Activated CD8-positive, alpha-beta T cell treated with anti-CD3 and anti-CD28 coated beads for 36 hours (primary cell): ENCODE measurements at places on chromosomes 1 and 21. TPM values are rescaled to one million over a fixed set of nuclear protein-coding genes. Genes with fewer than 3 reads are reported as not detected.

DNA sequence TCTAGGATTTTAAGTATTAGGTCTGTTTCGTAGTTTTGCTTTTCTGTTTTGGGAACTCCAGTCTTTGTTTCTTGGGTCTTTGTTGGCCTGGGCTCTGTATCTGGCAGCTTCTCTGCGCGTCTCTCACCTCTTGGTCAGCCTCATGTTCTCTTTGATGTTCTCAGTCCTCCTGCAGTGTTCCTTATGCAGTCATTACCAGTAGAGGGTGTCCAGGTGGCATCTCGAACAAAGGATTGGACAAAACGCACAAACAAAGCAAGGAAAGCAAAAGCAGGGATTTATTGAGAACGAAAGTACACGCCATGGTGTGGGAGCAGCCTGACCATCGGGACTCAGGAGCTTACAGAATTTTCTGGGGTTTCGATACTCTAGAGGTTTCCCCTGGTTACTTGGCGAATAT is 133.7 kb upstream of the COL6A1 start:
- no peak overlapping the region for H3K4me3 ChIP-seq
- no peak overlapping the region for H3K27ac ChIP-seq
- DNase-seq, result no peak
- peaks cover 10% of the 10 kb centered on the region for H3K27me3 ChIP-seq
- no peaks in the 10 kb centered on the region for H3K36me3 ChIP-seq

DNA sequence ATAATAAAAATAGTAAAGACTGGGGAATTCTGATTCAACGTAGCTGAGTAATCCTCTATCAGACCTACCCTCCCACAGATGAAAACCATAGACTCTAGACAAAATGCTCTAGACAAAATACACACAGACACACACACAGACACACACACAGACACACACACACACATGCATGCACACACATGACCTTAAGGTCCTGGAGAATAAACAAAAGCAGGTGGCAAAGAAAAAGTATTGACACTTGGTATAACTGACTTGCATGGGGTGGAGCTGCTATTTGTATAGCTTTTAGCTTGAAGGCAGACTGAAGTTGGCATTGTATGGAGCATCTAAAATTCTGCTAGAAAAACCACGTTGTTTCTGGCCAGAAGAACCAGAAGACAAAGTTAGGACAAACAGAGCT is 29.3 kb downstream of the C1orf141 start:
- H3K4me1 ChIP-seq, result no peaks in the 10 kb centered on the region
- peaks cover 1% of the 10 kb centered on the region for H3K27me3 ChIP-seq

DNA sequence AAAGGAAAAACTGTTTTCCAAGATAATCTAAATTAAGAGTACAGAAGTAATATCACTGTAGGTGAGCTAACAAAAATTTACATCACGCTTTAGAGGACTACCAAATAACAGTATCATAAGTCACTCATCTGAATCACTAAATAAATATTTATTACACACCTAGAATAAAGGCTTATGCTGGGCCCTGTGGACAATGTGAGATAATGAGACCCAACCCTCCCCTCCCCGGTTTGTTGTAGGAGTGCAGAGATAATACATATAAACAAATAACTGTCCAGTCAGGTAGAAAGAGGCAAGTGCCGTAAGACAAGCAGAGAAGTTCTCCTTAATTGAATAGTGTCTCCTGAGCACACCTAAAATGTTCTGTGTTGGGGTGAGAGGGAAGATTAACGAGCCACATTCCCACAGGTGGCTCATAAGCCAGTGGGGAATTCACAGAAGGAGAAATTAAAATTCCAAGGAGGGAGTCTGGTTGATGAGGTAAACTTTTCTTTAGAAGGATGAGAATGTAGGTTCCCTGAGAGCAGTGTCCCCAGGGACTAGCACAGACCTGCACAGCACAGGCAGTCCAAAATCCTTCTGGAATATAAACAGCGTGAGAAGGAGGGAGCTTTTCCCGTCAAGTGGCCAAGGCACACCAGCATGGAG is 241.4 kb downstream of the NFIA start:
- DNase-seq, result no peak
- H3K4me3 ChIP-seq, result no peak overlapping the region
- H3K27me3 ChIP-seq, result no peaks in the 10 kb centered on the region

TP53BP2 gene
- total RNA-seq, result 28.3 TPM

GRCh38 chr1:27521861-27522431 is 32.0 kb upstream of the WASF2 start:
- H3K27me3 ChIP-seq, result no peaks in the 10 kb centered on the region
- H3K36me3 ChIP-seq, result peaks cover 35% of the 10 kb centered on the region
- peaks cover 68% of the 10 kb centered on the region for H3K4me1 ChIP-seq
- H3K27ac ChIP-seq, result peak overlapping the region; percentile 96
- peak overlapping the region; percentile 97 for H3K4me3 ChIP-seq
- DNase-seq, result peak; percentile 49

- H3K4me1 ChIP-seq, result no peaks in the 10 kb centered on the region
- no peaks in the 10 kb centered on the region for H3K27me3 ChIP-seq
- H3K36me3 ChIP-seq, result no peaks in the 10 kb centered on the region
- no peak overlapping the region for H3K27ac ChIP-seq
- no peak overlapping the region for H3K4me3 ChIP-seq
These were observed 1044.9 kb downstream of the BRINP3 start for GRCh38 chr1:189432753-189433152.

ATP1A2 gene
- total RNA-seq, result not detected

SLC2A5 gene
- total RNA-seq, result not detected

DNA sequence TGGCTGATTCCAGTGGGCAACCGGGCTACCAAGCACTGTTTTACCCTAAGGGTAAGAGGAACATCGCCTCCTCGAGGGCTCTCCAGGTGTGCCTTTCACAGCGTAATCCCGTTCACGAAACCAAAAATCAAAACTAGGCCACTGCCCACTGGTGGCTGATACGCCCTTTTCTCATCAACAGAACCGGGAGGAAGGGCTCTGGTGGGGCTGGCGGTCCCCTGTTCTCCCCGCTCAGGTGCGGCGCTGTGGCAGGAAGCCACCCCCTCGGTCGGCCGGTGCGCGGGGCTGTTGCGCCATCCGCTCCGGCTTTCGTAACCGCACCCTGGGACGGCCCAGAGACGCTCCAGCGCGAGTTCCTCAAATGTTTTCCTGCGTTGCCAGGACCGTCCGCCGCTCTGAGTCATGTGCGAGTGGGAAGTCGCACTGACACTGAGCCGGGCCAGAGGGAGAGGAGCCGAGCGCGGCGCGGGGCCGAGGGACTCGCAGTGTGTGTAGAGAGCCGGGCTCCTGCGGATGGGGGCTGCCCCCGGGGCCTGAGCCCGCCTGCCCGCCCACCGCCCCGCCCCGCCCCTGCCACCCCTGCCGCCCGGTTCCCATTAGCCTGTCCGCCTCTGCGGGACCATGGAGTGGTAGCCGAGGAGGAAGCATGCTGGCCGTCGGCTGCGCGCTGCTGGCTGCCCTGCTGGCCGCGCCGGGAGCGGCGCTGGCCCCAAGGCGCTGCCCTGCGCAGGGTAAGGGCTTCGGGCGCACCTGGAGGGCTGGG is at the start of gene IL6R:
TSS of gene IL6R (plus strand) at position 360 of the 763 bp plus-strand sequence. CDS start at position 647, 287 bp downstream.
- no peaks in the 10 kb centered on the region for H3K27me3 ChIP-seq
- DNase-seq, result peak; percentile 74
- H3K27ac ChIP-seq, result peak within 1 kb of the TSS; percentile 78
- peak within 1 kb of the TSS; percentile 70 for H3K4me3 ChIP-seq
- no peaks in the 10 kb centered on the region for H3K36me3 ChIP-seq

TRPM2 gene
- 2.6 TPM for total RNA-seq

DNA sequence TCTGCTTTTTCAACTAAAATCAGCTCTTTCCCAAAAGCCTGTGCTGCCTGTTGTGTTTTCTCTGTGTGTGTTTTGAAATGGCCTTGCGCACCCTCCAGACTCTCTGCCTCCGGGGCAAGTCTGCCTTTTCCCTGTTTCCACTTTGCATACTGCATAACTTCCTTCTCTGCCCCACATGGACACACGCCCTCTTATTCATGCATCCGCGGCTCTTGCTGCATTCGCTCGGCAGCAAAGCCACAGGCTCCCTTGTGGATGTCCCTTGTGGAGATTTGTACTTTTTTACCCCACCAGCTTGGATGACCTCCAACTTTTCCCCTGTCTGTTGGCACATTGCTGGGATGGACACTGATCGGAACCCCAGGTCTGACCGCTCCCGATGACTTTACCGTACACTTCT is 147.6 kb downstream of the ADSS2 start:
- H3K27ac ChIP-seq, result no peak overlapping the region
- no peaks in the 10 kb centered on the region for H3K27me3 ChIP-seq
- H3K4me1 ChIP-seq, result peaks cover 4% of the 10 kb centered on the region
- H3K36me3 ChIP-seq, result no peaks in the 10 kb centered on the region
- DNase-seq, result no peak
- no peak overlapping the region for H3K4me3 ChIP-seq

PCP4 gene
- not detected for total RNA-seq

PTGER3 gene
- not detected for total RNA-seq

- no peak overlapping the region for H3K4me3 ChIP-seq
- H3K27me3 ChIP-seq, result no peaks in the 10 kb centered on the region
- H3K4me1 ChIP-seq, result no peaks in the 10 kb centered on the region
- H3K27ac ChIP-seq, result no peak overlapping the region
- H3K36me3 ChIP-seq, result no peaks in the 10 kb centered on the region
- no peak for DNase-seq
These were observed 261.5 kb downstream of the GPATCH2 start for GRCh38 chr1:217369271-217369981.

GRCh38 chr1:69739251-69739605 is 171.5 kb downstream of the LRRC7 start:
- H3K27me3 ChIP-seq, result no peaks in the 10 kb centered on the region
- no peak overlapping the region for H3K27ac ChIP-seq
- H3K4me1 ChIP-seq, result no peaks in the 10 kb centered on the region

FMOD gene
- 2.4 TPM for total RNA-seq

- DNase-seq, result no peak
- H3K4me1 ChIP-seq, result peaks cover 21% of the 10 kb centered on the region
- no peaks in the 10 kb centered on the region for H3K36me3 ChIP-seq
- peaks cover 50% of the 10 kb centered on the region for H3K27me3 ChIP-seq
- H3K4me3 ChIP-seq, result no peak overlapping the region
- no peak overlapping the region for H3K27ac ChIP-seq
These were observed 35.2 kb downstream of the TGFB2 start for GRCh38 chr1:218380125-218380977.

TGFB2 gene
- total RNA-seq, result not detected

- H3K4me3 ChIP-seq, result no peak overlapping the region
- H3K27me3 ChIP-seq, result no peaks in the 10 kb centered on the region
- no peaks in the 10 kb centered on the region for H3K4me1 ChIP-seq
- no peaks in the 10 kb centered on the region for H3K36me3 ChIP-seq
- no peak overlapping the region for H3K27ac ChIP-seq
These were observed 213.7 kb downstream of the PBX1 start for GRCh38 chr1:164772635-164773034.

C8B gene
- not detected for total RNA-seq

DNA sequence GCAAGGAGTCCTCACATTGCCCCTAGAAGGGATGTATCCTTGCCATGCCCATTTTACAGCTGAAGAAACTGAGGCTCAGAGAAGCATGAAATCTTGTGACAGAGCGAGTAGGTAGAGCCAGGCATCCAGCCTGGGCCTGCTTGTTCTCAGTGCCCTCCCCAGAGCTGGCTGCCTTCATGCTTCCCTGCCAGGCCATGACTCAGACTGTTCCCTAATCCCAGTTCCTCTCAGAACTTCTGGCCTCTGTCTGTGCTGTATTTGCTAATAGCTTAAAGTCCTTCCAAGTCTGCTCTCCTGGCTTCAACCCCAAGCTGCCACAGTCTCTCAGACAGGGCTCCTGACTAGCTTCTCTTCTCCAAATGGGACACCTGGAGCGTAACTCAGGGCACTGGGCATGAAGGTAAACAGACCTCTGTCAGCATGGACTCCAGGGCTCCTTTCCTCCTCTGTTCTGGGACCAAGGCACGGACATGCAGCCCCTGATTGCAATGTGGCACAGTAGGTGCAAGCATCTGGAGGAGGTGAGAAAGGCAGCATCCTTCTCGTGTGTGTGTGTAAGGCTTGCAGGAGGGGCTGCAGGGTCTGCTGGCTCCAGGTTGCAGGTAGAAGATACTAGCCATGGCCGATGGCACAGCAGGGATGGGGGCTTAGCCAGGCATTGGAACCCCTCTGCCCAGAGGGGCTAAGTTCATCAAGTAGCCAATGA is 122.7 kb downstream of the HMGB4 start:
- H3K27me3 ChIP-seq, result peaks cover 12% of the 10 kb centered on the region
- H3K4me1 ChIP-seq, result no peaks in the 10 kb centered on the region
- H3K36me3 ChIP-seq, result no peaks in the 10 kb centered on the region
- no peak for DNase-seq

GRCh38 chr1:165753934-165754333 is 14.7 kb downstream of the TMCO1 start:
- H3K27me3 ChIP-seq, result no peaks in the 10 kb centered on the region
- H3K27ac ChIP-seq, result no peak overlapping the region
- no peak for DNase-seq
- H3K36me3 ChIP-seq, result peaks cover 16% of the 10 kb centered on the region
- H3K4me3 ChIP-seq, result no peak overlapping the region

DNA sequence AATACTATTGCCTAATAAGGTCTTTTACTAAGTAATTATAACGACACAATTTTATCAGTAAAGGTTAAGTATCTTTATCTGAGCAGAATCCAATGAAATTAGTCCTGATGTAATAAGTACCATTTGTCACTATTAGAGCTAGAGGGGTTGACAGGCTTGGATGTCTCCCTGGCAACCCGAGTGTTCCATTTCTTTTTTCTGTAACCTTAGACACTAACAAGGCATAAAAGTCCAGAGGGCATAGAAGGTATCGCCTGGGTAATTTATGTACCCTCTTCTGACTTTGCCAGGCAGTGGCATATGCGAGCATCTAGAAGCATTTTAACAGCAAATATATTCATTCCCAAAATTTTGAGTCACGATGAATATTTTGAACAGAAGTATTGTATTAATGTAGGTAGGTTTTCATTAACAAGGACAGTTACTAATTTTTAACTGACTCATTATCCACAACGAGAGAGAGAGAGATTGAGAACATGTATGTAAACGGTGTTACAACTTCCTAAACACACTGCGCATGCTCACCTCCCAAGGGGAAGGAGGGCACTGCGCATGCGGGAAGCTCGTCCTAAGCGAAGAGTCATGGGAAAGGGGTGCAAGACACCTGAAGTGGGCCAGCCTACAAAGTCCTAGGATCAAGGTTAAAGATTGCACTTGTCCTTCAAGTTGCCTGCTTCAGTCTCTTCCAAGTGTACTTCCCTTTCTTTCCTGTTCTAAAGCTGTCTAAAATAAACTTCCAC is 423.9 kb downstream of the DSCAM start:
- DNase-seq, result no peak
- no peak overlapping the region for H3K4me3 ChIP-seq
- no peaks in the 10 kb centered on the region for H3K4me1 ChIP-seq
- H3K27me3 ChIP-seq, result no peaks in the 10 kb centered on the region

ESRRG gene
- total RNA-seq, result not detected

DNA sequence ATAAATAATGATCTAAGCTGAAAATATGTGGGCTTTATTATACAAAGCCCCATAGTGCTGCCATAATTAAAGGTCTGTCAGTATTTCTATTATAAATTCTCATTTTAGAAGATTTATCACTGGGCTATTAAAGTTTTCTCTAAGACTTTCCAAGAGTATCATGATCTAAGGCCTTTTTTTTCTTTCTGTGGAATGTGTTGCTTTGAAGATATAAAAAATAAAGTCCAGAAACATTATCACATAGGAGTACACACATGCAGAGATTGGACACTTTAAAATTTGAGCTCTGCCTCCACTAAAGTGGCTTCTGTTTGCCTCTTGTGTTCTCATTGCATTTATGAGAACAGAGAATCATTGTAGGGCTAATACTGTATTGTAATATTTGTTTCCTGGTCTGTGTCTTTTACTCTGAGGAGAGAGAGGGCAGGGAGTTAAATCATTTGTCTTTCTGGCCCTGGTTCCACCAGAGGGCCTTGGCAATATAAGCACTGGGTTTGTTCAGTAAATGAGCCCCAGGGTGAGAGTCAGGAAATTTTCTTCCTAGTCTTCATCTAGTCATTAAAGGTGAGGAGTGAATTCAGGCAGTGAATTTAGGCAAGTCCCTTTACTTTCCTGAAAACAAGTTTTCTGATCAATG is 70.2 kb downstream of the NFIA start:
- no peak overlapping the region for H3K27ac ChIP-seq
- peaks cover 7% of the 10 kb centered on the region for H3K4me1 ChIP-seq
- H3K4me3 ChIP-seq, result no peak overlapping the region
- peaks cover 4% of the 10 kb centered on the region for H3K27me3 ChIP-seq
- H3K36me3 ChIP-seq, result no peaks in the 10 kb centered on the region
